Ovary (tissue), 10 donors: ENCODE measurements at places on chromosomes 4 and X.
A peak's percentile ranks its signal among the peaks of the same experiment; 100 is the strongest.

- peak; percentile 39 for DNase-seq
Measured at GRCh38 chrX:43707812-43708548, 51.9 kb downstream of the MAOA start.

DNA sequence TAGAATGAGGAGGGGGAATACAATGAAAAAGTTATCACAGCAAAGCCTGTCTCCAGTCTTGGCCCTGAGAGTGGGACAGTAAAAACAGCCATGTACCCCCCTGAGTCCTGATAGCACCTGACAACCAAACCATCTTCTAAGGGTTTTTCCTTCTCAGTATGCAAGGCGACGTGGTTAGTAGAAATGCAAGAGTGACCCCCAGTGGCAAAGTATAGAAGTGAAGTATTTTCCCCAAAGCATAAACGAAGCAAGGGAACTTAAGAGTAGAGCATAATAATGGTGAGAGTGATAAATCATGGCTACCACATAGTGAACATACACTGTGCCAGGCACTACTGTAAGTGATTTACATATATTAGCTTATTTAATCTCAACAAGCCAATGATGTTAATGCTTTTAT is 52.8 kb downstream of the FAM47C start:
- DNase-seq: no peak

DNA sequence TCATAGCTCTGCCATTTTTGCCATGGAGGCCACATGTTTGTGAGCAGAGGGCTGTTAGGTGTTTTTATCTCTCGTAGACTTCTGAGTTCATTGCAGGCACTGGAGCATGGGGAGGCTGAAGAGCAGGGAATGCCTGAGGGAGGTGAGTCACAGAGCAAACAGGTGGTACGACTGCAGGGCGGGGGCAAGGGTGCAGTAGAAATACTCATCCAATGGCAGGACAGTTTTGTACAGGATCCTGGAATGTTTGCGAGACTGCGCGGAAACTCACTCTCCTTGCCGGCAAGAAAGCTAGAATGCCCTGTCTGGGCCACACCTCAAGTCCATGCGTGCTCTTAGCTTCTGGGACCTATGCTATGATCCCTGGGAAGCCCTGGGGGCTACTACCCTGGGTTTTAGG is 20.0 kb upstream of the VCX2 start:
- no peak for DNase-seq

DNA sequence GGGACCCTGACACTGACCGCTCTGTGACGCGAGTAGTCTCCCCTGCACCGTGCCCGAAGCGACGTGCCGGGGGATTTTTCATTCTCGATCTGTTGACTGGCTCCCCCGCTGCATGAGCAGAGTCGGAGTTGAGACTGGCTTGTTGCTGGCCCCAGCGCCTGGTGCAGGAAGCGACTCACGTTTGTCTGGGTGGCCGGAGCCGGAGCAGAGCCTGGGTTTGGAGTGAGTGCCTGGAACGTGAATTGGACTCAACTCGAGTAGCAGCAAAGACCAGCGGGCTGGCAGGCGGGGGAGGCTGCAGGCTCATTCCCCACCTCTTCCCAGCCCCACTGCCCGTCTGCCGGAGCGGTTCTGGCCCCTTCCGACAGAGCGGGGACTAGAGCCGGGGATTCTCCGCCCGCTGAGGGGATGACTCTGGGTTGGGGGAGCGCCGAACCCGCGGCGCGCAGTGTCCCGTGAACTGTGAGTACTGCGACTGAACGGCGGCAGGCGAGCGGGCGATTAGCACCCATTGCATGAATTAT is 554 bp downstream of the PCDH7 start:
- peak; percentile 16 for DNase-seq

DNA sequence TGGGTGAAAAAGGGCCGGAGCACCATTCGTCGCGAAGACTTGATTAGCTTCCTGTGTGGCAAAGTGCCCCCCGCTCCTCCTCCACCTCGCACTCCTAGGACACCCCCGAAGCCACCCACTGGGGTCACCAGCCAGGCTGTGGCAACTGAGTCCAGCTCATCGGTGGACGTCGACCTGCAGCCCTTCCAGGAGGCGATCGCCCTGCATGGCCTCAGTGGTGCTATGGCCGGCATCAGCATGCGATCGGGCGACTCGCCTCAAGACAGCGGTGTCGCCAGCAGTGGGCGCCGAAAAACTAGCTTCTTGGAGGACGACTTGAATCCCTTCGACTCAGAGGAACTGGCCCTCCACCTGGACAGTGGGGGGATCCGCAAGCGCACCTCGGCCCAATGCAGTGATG is 126.8 kb upstream of the CXorf66 start:
- DNase-seq: no peak

DNA sequence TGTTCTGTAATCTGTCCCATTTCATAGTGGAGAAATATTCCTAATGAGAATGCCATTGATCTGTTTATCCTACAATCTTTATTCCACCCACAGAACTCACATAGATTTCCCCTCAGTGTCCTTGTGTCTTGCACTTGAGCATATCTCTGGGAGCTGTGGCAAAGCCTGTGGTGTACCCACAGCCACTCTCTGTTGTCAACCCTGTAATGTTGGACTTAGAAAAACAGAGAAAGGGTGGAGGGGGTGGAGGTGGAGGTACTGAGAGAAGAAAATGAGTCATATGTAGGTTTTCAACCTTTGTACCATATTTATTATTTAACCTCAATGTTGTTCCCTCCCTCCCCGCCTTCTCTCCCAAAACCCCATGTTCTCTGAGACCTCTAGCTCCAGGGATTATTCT is 46.9 kb upstream of the TLL1 start:
- no peak for DNase-seq

- DNase-seq: no peak
Measured at GRCh38 chr4:73868206-73869129, 725 bp upstream of the CXCL1 start.
